DMS79 (cell line): ENCODE measurements at places on chromosomes 5 and 9.

DNA sequence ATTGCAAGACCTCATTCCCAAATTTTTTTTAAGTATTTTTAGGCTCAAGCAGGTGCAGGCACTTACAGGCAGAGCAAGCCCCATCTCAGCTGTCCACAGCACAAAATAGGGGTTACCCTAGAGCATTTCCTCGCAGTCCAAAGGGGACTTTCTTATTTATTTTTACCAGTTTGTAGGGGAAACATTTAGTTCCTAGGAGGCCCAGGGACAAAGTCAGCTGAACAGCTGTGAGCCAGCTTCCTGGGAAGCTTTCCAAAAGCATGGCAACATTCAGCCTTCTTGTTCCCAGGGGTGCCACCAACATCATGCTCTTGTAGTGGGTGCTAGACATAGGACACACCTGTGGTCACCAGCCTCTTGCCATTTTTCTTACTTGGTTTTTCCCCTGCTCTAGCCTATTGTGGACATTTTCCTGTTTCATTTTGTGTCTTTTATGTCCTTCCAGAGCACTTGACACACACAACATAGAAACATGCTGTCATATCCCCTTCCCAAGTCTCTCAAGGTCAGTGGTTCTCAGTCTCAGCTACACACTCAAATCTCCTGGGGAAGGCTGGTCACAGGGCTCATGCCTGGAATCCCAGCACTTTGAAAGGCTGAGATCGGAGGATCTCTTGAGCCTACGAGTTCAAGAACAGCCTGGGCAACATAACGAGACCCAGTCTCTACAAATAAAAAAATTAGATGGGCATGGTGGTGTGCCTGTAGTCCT is 38.2 kb downstream of the HAVCR1 start:
- DNase-seq, result no peak

DNA sequence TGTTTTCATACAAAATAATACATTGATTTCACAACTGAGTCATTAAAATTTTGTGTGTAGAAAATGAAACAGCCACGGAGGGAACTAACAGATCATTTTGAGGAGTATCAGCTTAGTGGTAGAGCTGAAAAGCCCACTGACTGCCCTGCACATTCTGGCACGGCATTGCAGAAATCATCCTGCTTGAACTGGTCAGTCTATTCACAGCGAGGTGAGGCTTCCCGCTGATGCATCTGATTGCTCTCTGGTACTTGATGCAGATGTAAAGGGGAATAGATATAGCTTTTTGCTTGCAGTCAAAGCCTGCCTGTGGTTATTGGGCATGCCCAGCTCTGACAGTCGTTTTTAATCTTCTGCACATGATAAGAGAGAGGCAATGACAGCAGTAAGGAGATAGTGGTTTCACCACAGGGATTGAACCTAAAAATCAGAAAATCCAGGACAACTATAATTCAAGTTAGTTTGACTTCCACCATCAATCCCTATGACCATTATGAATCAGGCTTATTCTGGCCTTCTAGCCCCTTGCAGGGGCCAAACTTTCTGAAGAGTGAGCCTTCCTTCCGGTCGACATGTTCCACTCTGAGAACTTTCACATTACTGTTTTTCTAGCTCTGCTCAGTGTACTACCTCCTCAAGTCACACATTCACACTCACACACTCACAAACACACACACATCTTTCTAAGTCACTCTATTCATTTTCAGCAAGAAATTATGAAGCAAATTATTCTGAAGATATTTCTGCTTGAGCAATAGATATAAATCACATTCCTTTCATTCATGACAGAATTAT is 782.8 kb upstream of the NUDT12 start:
- no peak for DNase-seq

DNA sequence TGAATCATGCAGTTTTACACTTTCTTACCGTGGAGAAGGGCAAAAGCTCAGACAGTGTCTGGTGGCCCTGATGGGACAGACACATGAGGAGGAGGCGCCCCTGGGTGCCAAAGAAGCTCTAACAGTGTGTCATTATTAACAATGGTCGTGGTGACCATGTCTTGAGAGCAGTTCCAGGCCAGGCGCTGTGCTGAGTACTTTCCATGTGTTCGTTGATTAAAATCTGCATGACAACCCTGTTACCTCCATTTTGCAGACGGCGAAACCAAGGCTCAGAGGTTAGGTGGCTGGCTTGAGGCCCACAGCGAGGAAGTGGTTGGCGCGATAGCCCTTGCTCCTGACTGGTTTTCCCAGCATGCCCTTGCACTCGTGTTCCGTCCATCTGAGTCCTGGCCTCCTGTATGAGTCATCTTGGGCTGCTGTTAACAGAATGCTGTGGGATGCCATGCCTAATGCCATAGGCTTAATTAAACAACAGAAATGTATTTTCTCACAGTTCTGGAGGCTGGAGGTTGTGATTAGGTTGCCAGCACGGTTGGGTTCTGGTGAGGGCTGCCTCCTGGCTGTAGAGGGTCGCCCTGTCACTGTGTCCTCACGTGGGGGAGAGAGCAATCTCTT is 92.0 kb downstream of the AMBP start:
- DNase-seq, result no peak

GRCh38 chr9:87673446-87674120 is 52.3 kb upstream of the CTSL start:
- DNase-seq, result no peak

GRCh38 chr5:36264202-36264760 is 22.6 kb upstream of the NADK2 start:
- DNase-seq, result no peak

- DNase-seq, result no peak
Measured at GRCh38 chr5:93311881-93312280, 269.1 kb downstream of the NR2F1-AS1 start.

DNA sequence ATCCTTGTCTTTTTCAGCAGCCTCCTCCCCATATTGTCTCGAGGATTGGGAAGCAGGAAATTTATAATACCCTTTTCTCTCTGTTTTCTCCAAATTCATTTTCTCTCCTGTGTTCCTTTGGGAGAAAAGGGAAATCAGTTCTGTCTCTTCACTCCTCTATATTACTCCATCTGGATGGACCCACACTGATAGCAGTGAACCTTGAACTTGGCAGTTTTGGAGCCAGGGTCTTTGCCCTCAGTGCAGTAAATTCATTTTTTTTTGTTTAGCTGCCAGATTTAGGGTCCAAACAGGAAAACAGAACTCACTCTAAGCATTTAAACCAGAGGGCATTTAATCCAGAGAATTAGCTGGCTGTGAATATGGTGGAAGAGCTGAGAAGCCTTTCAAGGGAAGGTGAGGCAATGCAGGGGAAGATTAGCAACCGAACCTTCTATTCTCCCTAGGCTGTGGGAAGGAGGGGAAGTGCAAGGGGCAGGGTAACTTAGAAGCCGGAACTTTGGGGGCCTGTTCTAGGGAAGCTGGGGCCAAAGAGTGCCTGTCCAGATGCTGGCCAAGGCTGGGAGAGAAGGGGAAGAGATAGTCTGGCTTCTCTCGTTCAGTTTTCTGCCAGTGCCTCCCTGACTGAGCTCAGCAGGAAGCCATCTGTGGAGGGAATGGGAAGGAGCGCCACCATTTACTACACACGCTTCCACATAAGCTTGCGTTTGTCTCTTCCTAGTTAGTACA is 16.3 kb upstream of the NPR2 start:
- no peak for DNase-seq

GRCh38 chr5:19927170-19927569 is 60.8 kb downstream of the CDH18 start:
- no peak for DNase-seq

- no peak for DNase-seq
Measured at GRCh38 chr5:194102-194501, 2.8 kb downstream of the LRRC14B start.

DNA sequence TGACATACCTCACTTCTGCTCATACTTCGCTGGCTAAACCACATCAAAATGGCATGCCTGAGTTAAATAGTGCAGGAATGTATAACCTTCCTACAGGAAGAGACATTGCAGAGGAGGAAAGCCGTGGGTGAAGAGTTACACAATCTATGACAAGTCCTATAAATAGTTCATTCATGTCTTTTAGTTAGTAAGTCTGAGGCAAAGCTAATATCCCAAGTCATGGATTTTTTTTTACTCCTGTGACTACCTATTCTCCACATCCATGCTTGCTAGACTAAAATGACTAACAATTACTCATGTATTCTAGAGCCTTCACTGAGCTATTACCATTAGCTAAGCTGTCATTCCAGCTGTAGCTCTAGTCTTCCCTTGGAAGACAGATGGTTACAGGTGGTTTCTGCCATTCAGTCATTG is 391.3 kb downstream of the NR2F1-AS1 start:
- no peak for DNase-seq

GRCh38 chr9:134559013-134559412 is 82.6 kb upstream of the COL5A1 start:
- DNase-seq, result no peak

DNA sequence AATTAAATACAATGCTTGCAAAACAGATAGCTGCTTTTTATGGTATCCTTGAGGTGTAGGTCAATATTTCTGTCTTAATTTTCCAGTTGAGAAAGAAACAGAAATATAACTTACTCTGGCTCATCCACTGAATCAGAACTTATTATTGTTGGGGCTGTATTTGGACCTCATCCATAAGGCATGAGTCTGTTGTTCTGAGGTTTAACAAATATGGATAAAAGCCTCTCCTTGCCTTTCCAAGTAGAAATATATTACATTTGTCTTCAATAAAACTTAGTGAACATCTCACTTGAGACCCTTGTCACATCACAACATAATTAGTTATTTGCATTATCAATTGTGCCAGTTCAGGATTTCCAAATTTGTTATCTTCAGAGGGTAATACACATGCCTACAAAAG is 525.8 kb downstream of the AGTPBP1 start:
- DNase-seq, result no peak

DNA sequence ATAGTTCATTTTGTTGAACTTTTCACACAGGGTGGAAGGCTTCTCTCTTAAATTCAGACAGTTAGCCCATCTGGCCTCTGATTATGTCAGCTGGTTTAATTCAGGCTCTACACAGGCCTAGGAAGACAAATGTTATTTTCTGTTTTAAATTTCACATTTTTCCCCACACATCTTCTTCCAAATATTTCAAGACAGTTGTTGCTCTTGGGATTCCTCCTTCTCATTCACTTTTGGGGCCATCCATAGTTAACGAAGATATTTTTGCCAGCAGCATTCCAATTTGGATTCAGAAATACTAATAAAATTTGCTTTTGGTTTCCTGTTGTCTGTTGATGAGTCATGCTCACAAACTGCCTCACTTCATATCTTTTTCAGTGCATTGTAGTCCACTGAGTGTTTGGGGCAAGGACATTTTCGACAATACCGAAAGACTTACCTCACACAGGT is 475.4 kb downstream of the DMAC1 start:
- DNase-seq, result no peak

DNA sequence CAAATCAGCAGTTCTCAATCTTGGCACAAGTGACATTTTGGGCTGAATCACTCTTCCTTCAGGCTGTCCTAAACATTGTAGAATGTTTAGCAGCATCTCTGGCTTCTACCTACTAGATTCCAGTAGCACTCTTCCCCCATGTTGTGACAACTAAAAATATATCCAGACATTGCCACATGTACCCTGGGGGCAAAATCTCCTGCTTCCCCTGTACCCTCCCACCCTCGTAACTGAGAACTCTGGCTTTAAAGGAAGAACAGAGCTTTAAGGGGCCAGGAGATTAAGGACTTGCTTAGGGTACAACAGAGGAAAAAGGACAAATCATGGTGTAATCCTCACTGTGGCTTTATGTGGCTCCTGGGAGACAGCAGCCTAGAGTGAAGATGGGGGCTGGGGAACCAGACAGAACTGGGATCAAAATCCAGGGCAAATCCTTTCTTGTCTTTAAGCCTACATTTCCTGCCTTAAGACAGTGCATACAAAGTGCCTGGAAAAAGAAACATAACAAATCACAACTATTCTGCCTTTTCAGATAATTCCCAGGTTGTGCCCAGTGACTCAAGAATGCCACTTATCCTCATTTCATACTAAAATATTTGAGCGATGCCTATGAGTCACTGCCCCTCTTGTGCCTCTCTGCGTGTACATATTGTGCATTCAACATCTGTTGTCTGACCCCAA is 109.3 kb downstream of the DAPK1 start:
- DNase-seq, result no peak

DNA sequence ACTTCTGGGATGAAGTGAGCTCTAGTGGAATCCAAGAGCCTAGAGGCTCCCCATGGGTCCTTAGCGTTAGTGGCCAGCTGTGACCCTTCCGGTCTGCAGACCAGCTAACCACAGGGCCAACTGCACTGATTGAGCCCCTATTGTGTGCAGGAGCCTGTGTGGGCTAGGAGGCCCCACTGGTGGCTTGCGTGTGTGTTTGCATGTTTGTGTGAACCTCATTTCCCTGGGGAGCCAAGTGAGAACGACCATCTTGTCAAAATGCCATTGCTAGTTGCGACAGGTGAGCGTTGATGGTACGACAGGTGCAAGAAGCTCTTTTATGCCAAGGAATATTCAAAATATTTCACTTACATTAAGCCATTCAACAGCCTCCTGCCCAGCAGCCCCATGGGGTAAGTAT is 44.1 kb upstream of the ANKRD33B start:
- DNase-seq, result peak; percentile 49

DNA sequence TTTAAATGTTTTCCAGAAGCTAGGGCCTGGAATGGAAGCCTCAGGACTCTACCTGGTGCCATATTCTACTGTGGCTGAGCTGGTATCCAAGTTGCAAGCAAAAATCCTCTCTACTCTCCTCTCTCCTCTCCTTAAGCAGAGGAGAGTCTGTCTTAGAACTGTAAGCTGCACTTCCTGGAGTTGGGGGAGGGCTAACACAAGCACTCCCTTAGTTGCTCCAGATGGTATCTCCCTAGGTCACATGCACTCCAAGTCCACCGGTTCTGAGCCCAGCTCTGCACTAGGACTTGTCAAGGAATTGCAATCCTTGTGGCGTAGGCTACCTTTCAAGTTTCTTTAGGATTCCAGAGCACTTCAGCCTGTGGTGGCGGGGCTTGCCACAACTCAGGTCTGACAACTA is 513.9 kb upstream of the RGMB start:
- DNase-seq, result no peak

DNA sequence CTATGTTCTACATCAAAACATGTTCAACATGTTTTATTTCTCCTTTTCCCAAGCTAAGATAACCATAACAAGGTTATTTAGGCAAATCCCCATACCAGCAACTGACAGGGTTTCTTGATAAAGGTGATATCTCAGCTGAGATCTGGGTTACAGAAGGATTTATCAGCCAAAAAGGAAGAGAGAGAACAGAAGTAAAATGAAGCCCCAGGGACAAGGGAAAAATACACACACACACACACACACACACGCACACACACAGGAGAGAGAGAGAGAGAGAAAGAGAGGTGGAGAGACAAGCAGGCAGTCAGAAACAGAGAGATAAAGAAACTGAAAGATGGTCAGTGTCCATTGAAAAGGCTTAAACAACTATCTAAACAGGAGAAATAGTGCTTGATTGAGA is 19.7 kb upstream of the MLLT3 start:
- no peak for DNase-seq
